ENCODE measurements at places on chromosomes 6 and 20. TPM values are rescaled to one million over a fixed set of nuclear protein-coding genes. Genes with fewer than 3 reads are reported as not detected.

- DNase-seq = peak; percentile 72
- H3K4me1 ChIP-seq = peaks cover 18% of the 10 kb centered on the region
- H3K4me3 ChIP-seq = peak within 1 kb of the TSS; percentile 89
- H3K36me3 ChIP-seq = peaks cover 60% of the 10 kb centered on the region
- H3K27me3 ChIP-seq = no peaks in the 10 kb centered on the region
Observed at GRCh38 chr20:44909872-44910689, at the start of gene PABPC1L. Gene PABPC1L, plus strand, starts transcription at chr20:44910060. Its CDS starts 84 bp downstream, at chr20:44910144.

GRCh38 chr6:14720411-14721102, 525.3 kb upstream of the JARID2 start:
- H3K4me1 ChIP-seq = peaks cover 81% of the 10 kb centered on the region
- no peak for DNase-seq
- H3K36me3 ChIP-seq = no peaks in the 10 kb centered on the region
- peak overlapping the region; percentile 22 for H3K4me3 ChIP-seq
- H3K27me3 ChIP-seq = no peaks in the 10 kb centered on the region

DNA sequence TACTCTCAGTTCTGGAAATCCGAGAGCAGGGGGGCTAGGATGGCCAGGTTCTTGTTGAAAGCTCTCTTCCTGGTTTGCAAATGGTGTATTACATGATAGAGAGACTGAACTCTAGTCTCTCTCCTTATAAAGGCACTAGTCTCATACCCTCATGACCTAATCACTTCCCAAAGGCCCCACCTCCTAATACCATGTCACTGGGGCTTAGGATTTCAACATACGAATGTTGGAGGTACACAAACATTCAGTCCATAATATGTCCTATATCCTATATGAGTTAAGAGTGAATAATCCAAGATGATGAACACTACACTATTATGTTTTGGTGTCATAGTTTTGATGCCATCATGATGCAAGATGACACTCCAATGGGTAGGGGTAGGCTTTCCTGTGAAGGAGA, 20.0 kb upstream of the TXLNB start:
- no peaks in the 10 kb centered on the region for H3K27me3 ChIP-seq
- no peak overlapping the region for H3K4me3 ChIP-seq
- no peak for DNase-seq

- H3K4me1 ChIP-seq = no peaks in the 10 kb centered on the region
- H3K4me3 ChIP-seq = no peak overlapping the region
- no peaks in the 10 kb centered on the region for H3K36me3 ChIP-seq
- peaks cover 14% of the 10 kb centered on the region for H3K27me3 ChIP-seq
- no peak overlapping the region for H3K27ac ChIP-seq
Observed at GRCh38 chr6:90722648-90723047, 135.8 kb upstream of the MAP3K7 start.

DNA sequence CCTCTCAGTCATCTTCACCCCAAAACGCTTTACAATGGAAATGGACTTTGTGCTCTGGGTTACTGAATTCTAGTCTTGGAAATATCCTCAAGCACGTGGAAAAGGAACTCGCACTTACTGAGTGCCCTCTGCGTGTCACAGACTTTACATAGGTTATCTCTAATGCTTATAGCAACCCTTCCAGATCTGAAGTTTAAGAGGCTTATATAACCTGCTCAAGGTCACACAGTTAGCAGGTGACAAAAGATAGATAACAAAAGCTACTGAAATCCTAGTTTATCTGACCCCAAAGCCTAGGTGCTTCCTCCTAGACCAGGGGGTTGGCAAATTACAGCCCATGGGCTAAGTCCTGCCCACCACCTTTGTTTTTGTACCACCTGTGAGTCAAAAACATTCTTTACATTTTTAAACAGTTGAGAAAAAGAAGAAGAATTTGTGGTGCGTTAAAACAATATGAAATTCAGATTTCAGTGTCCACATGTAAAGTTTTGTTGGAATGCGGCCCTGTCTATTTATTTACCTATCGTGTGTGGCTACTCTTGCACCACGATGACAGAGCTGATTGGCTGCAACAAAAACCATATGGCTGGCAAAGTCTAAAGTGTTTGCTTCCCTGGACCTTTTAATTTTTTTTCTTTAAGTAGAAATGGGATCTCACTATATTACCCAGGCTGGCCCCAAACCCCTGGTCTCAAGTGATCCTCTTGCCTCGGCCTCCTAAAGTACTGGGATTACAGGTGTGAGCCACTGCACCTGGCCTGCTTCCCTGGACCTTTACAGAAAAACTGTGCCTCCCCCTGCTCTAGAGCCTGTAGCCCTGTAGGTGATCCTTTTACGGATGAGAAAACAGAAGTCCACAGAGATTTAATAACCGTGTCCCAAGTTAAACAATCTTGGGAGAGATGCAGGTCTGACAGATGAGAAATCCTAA, 110.2 kb upstream of the RREB1 start:
- H3K36me3 ChIP-seq = no peaks in the 10 kb centered on the region
- H3K4me1 ChIP-seq = no peaks in the 10 kb centered on the region

DNA sequence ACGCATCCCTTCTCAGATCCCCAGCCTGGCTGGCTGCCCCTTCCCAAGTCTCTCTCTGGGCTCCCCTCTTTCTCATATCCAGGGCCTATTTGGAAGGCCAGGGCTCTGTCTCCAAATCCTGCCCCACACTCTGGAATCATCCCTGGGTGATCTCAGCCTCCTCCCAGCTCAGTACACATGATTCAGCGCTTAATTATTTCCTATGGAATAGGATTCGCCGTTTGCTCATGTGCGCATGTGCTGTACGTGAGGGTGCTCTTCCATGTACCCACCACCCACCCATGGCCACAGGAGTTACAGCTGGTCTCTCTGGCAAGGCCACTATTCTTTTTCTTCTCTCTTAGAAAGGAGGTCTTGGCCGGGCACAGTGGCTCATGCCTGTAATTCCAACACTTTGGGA, 81.7 kb upstream of the FOXP4 start:
- H3K36me3 ChIP-seq = no peaks in the 10 kb centered on the region
- H3K4me3 ChIP-seq = no peak overlapping the region
- no peak for DNase-seq
- peaks cover 3% of the 10 kb centered on the region for H3K4me1 ChIP-seq

- H3K4me1 ChIP-seq = no peaks in the 10 kb centered on the region
- no peak for DNase-seq
- peaks cover 12% of the 10 kb centered on the region for H3K27me3 ChIP-seq
Observed at GRCh38 chr20:51574248-51575033, 31.9 kb upstream of the NFATC2 start.

- H3K4me3 ChIP-seq = no peak overlapping the region
- peaks cover 17% of the 10 kb centered on the region for H3K27me3 ChIP-seq
- DNase-seq = no peak
- no peaks in the 10 kb centered on the region for H3K36me3 ChIP-seq
- no peak overlapping the region for H3K27ac ChIP-seq
- H3K4me1 ChIP-seq = no peaks in the 10 kb centered on the region
Observed at GRCh38 chr20:62466806-62467537, 8.8 kb downstream of the GATA5 start.

GRCh38 chr20:17610566-17611289, 40.9 kb downstream of the DSTN start:
- H3K4me3 ChIP-seq = no peak overlapping the region
- H3K4me1 ChIP-seq = peaks cover 11% of the 10 kb centered on the region
- DNase-seq = no peak

DNA sequence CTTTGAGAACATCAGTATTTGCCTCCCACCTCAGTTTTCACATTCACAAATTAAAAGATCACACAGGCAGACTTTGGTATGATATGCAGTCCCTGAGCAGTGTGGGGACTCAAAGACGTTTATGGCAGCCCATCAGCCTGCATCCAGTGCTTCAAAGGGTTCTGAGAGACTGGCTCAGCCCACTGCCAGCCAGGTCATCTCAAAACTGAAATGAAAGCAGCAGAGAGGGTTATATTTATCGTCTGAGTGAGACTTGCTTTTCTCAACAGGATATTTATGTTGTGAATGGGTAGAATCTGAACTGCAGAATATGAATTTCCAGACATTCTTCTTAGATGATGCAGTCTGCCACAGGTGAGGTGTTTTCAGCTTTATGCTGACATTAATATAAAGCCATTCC, 159.8 kb downstream of the NRN1 start:
- no peak overlapping the region for H3K4me3 ChIP-seq
- no peaks in the 10 kb centered on the region for H3K36me3 ChIP-seq
- H3K4me1 ChIP-seq = peaks cover 4% of the 10 kb centered on the region

- no peaks in the 10 kb centered on the region for H3K36me3 ChIP-seq
- DNase-seq = no peak
- no peak overlapping the region for H3K27ac ChIP-seq
- no peaks in the 10 kb centered on the region for H3K4me1 ChIP-seq
- no peaks in the 10 kb centered on the region for H3K27me3 ChIP-seq
Observed at GRCh38 chr6:122953766-122954165, 42.3 kb upstream of the CLVS2 start.

DNA sequence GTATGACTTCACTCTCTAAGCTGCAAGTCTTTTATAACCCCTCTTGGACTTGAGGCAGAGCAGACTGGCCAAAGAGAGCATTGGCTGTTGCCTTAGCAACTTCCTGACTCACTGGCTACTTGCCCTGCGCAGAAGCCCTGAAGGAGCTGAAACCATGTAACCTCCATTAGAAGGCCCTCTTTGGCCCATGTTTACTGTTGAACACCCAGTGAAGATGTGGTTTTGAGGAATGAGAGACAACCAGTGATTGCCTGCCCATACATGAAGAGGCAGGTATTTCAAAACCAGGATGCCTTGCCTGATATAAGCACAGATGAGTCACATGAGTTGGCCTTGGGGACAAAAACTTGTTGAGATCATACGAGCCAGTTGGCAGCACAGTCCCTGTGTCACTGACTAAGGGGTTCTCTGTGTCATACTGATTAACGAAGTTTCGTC, 182.5 kb downstream of the EDN1 start:
- H3K27me3 ChIP-seq = peaks cover 6% of the 10 kb centered on the region
- no peak overlapping the region for H3K4me3 ChIP-seq
- DNase-seq = no peak
- H3K36me3 ChIP-seq = no peaks in the 10 kb centered on the region
- H3K4me1 ChIP-seq = no peaks in the 10 kb centered on the region

DNA sequence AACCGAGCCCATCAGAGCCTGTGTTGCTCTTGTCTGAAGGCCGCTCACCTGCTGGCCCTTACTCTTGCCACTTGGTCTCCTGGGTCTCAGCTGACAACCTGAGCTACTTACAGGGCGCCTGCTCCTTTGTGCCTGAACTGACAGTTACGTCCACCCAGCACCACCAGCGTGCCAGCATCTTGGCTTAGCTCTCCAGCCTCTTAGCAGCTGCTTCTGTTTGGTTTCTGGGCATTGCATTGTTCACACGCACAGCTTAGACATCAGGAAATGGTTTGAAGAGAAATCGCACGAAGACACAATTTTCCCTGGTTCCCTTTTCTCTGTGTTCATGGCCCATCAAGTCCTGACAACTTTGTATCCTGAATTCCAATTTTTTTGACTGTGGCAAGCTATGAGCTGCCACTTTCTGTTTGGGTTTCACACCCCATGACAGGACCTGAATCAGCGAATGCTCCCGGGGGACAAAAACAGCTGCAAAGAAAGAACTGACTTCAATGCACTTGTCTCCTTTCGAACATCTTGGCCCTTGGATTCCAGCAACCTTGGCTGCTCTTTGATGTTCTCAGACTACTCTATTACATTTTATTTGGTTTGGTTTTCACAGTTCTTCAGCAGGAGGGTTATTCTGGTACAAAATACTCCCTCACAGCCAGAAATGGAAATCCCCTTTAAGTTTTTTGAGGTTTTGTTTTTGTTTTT, 45.2 kb upstream of the LY86 start:
- no peak for DNase-seq
- H3K27me3 ChIP-seq = peaks cover 32% of the 10 kb centered on the region
- no peak overlapping the region for H3K4me3 ChIP-seq

- peaks cover 4% of the 10 kb centered on the region for H3K4me1 ChIP-seq
- H3K27ac ChIP-seq = no peak overlapping the region
Observed at GRCh38 chr6:118535176-118535844, 12.8 kb upstream of the PLN start.

DNA sequence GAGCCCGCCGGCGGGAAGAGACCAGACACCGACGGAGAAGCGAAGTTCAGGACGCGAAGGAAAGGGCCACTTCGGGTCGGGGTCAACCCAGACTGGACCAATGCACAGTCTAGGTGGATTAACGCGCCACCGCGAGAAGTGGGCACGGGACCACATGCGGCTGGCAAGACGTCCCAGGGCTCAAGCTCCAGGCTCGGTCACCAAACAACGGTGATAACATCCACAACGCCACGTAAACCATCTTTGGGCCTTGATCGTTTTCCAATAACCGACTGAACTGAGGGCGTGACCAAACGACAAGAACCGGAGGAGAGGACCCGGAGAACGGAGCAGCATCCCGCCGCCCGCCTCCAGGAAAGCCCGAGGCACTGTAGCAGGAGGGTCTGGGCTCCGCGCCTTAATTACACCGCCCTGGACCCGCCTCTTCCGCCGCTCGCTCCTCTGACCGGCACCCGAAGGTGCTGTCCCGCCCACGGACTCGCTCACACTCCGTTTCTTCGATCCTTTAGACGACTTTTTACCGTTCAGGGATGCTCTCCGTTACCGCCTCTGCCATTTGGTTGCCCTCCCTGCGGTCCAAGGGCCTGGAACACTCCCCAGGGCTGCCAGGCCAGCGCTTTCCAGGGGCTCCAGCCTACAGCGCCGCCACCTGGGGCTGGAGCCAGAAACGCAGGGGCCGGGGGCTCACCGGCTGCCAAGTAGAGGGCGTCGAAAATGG, 44.1 kb downstream of the DPPA5 start:
- peak; percentile 59 for DNase-seq
- H3K27ac ChIP-seq = peak overlapping the region; percentile 87
- peaks cover 8% of the 10 kb centered on the region for H3K27me3 ChIP-seq
- peak overlapping the region; percentile 97 for H3K4me3 ChIP-seq

- H3K36me3 ChIP-seq = no peaks in the 10 kb centered on the region
- no peak overlapping the region for H3K27ac ChIP-seq
- H3K4me3 ChIP-seq = no peak overlapping the region
Observed at GRCh38 chr20:51353491-51353890, 189.0 kb downstream of the NFATC2 start.

DNA sequence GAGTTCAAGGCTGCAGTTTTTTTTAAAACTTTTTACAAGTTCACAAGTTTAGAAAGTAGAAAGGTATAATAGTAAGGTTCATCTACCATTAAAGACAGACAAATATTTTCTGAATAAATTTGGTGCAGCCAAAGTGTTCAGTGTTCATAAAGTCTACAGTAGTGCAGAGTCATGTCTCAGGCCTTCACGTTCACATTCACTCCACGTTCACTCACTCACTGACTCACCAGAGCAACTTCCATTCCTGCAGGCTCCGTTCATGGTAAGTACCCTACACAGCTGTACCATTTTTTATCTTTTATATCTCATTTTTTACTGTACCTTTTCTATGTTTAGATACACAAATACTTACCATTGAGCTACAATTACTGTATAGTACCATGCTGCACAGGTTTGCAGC, 67.6 kb downstream of the B4GALT5 start:
- no peak for DNase-seq
- H3K27me3 ChIP-seq = no peaks in the 10 kb centered on the region
- H3K27ac ChIP-seq = no peak overlapping the region
- no peak overlapping the region for H3K4me3 ChIP-seq

- no peak overlapping the region for H3K27ac ChIP-seq
- H3K36me3 ChIP-seq = no peaks in the 10 kb centered on the region
- H3K27me3 ChIP-seq = peaks cover 2% of the 10 kb centered on the region
Observed at GRCh38 chr6:119035459-119035858, 43.0 kb downstream of the FAM184A start.

GRCh38 chr6:35178932-35179832, 34.6 kb upstream of the SCUBE3 start:
- H3K27me3 ChIP-seq = peaks cover 12% of the 10 kb centered on the region
- H3K4me1 ChIP-seq = no peaks in the 10 kb centered on the region
- H3K4me3 ChIP-seq = no peak overlapping the region
- DNase-seq = no peak

Gene DNAH8
- 2.0 TPM for total RNA-seq

Gene SLC35F1
- total RNA-seq = not detected

Gene ESR1
- total RNA-seq = 17.5 TPM

Gene SLC22A3
- total RNA-seq = not detected

Gene SYCP2L
- 0.17 TPM for total RNA-seq

Gene EMILIN3
- not detected for total RNA-seq

Gene SLC24A3
- total RNA-seq = 0.07 TPM

Gene MLIP
- total RNA-seq = not detected

Gene NSFL1C
- total RNA-seq = 89.4 TPM

Gene DAAM2
- not detected for total RNA-seq

Measured in activated B cell treated with CpG ODN at 0.5 μM for 24 hours (primary cell).